ENCODE measurements at places on chromosomes 2 and 18.

DNA sequence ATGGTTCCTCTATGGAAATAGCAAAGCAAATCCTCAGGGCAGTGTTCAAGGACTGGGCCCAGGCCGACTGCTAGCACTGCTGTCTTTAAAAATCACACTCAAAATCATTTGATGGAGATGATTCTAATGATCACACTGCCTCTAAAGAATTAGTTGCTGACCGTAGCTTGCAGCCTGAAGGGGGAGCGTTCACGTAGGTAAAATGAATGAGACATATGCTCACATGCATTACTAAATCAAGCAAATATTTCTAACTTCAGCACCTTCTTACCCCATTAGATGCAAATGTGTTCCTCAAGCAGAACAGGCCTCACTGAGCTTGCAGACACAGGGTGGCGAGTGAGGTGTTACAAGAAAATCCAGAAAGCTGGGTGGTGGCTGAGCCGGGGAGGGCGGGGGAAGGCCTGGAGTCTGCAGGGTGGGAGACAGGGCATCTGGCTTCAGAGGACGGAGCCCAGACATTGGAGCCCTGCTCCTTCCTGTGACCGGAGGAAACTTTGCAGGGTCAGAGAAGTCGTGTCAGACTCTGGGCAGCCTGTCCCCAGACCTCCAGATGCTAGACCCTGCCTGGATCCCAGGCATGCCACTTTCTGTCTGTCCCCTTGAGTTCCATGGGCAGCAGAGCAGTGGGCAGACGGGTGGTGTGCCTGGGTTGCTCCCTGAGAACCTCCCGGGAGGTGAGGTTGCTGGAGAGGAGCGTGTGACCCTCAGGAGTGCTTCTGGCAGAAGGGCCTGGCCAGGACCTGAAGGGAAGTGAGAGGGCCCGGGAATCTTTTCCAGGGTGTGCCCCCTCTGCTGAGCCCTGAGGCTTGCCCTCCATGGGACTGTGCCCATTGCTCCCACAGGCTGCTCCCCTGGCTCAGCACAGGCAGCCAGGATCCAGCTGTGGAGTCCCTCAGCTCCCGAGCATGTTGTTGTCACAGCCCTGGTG is 7.1 kb upstream of the NPPC start:
- no peak for DNase-seq

DNA sequence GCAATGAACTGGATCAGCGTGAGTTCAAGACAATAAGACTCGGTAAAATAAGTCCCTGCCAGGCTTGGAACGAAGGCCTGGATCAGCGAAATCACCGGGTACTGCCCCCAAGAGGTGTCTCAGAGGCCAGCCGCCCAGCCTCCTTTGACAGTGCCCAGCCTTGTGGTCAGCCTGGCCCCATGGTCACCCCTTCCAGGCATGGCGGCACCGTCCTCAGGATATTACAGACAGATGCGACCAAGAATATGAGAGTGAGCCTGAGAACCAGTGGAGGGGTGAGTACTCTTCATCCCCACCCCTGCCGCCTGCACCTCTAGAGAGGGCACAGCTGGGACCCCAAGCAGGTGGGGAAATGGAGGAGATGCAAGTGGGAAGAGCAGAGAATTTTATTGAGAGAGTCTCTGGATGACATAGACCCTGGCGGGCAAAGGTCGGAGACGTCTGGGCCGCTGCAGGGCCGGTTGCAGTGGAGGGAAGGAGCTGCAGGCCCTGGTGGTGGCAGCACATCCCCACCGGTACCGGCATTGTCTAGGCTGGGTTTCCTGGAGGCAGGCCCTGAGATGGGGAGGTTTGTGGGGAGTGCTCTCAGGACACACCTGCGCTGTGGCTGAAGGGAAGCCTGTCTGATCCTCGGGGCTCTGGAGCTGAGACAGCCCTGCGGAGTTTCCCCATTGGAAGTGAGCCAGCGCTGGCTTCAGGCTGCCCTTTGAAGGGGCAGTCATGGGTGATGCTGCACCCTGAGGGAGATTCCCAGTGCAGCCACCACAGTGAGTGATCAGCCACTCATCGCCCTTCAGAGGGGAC is 190.0 kb downstream of the SEPTIN10 start:
- no peak for DNase-seq

- DNase-seq: no peak
Measured at GRCh38 chr2:17148407-17149145, 369.7 kb downstream of the RAD51AP2 start.

GRCh38 chr2:133044556-133044955 is 374.6 kb upstream of the LYPD1 start:
- no peak for DNase-seq

DNA sequence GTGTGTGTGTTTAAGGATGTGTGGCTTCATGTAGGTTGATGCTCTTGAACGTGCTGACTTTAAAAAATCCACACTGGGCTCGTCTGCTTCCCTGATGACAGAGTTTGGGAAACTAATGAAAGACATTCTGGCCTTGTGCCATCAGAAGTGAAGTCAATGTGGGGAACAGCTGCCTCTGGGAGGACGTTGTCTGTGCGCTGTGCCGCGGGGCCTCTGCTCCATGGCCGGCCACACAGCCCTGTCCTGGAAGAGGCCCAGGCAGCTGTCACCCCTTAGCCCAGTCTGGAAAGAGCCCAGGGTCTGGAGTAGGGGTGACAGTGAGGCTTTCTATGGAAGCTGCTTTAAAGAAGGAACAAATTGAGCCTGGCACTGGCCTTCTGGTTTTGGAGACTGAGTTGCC is 155.8 kb downstream of the SH3RF3 start:
- no peak for DNase-seq

- DNase-seq: no peak
Measured at GRCh38 chr2:70141212-70141901, 49.5 kb downstream of the C2orf42 start.

DNA sequence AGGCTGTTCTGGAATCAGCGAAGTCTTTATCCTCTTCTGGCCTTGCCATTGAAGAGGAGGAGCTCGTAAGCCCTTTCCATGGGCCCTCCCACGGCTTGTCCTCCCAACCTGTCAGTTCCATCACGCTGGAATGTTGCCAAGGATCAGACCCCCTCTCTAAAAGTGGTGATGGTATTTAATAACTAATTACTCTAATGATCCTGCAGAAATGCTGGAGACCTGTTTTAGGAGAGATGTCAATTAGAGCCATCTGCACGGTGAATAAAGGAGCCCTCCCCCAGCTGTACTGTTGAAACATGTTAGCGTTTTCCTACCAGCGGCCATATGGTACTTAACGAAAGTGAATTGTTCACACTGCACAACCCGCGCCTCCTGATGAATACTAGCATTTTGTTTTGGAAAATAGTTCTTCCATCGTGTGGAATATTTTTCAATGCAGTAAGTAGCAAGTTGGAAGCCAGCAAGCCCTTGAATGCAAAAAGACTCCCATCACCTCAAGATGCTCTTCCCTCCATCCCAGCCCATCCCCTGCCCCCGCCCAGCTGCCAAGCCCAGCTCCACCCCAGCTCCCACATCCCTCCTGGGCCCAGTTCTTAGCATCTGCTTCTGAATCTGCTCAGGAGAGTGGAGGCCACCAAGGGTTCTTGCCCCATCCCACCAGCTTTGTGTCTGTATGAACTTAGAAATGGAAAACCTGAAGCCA is 145.4 kb downstream of the KLHL29 start:
- no peak for DNase-seq

- no peak for DNase-seq
Measured at GRCh38 chr2:149236410-149236809, 94.0 kb upstream of the LYPD6 start.

GRCh38 chr2:43321446-43321845 is 95.0 kb upstream of the ZFP36L2 start:
- DNase-seq: no peak

DNA sequence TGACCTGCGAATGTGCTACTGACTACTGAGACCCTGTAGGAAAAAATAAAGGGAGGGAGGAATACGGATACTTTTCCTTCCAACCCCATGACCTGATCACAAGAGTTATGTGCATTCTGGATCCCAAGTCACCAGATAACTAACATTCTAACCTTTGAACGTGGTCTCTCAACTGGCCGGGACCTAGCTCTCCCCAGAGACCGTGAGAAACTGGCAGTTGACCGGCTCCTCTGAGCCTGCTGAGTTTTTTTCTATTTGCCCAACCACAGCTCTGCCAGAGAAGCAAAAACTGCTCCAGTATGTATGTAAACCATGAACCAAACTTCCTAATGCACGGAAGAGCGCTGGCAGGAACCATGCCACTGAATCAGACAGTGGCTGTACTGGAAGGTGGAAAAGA is 47.5 kb upstream of the PTMA start:
- no peak for DNase-seq

DNA sequence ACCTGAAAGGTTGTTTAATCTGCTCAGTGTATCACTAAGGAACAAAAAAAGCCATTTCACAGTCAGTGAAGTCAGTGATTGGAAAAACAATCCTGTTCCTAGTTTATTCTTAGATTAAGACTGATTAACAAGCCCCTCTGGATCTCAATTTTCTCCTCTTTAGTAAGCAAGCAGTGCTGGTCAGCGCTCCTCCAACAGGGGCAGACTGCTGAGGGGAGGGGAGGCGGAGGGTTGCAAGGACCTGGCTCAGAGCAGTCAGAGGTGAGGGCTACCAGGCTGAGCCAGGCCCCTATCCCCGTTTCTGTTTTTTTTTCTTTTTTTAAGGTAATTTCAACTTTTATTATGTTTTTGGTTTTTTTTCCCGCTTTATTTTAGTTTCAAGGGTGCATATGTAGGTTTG is 24.7 kb upstream of the KCNS3 start:
- DNase-seq: no peak

DNA sequence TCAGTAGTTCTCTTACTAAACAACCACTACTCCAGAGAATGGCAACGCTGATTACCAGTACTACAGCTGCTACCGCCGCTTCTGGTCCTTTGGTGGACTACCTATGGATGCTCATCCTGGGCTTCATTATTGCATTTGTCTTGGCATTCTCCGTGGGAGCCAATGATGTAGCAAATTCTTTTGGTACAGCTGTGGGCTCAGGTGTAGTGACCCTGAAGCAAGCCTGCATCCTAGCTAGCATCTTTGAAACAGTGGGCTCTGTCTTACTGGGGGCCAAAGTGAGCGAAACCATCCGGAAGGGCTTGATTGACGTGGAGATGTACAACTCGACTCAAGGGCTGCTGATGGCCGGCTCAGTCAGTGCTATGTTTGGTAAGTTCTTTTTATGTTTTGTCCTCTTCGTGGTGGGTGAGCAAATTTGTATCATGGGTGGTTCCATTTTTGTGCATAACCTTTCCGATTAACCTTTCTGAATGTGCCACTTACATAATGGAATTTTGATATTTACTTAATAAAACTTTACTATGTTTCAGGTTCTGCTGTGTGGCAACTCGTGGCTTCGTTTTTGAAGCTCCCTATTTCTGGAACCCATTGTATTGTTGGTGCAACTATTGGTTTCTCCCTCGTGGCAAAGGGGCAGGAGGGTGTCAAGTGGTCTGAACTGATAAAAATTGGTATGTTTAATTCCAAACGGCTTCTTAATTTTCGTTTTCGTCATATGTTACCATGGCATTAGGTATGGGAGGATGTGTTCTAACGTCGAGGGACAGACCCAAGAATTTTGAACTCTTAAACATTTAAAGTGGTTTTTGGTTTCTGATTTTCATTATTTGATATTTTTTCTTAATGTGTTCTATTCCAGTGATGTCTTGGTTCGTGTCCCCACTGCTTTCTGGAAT is 1.3 kb downstream of the SLC20A1 start:
- no peak for DNase-seq

DNA sequence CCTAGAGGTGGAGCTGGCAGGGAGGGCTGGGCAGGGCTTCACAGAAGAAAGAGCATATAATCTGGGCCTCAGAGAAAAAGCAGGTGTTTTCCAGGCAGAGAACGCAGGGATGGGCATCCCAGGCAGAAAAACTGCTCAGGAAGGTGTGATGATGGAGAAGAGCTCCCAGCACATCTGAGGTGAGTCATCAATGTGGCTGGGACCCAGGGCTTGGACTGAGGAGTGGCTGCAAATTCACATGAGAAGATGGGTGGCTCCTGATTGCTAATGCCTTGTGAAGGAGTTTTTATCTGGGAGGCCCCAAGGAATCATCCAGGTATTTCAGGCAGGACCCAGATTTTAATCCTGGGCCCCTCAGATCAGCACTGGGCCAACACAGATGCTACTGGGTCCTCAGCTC is 10.2 kb downstream of the IL1F10 start:
- no peak for DNase-seq

DNA sequence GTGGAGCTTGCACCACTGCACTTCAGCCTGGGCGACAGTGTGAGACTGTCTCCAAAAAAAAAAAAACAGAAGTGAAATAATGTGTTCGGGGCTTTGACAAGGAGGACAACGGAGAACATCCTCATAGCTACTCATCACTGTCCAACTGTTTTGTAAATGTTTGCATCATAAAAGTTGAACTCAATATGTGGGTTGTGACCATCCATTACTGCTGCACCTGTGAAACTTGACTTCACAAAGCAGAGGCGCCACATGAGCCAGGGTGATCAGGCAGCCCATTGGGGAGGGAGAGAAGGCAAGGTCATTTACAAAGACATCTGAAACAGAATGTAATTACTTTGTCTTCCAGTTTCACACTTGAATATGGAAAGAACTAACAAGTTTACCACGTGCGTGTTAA is 61.6 kb downstream of the LAMA1 start:
- no peak for DNase-seq

DNA sequence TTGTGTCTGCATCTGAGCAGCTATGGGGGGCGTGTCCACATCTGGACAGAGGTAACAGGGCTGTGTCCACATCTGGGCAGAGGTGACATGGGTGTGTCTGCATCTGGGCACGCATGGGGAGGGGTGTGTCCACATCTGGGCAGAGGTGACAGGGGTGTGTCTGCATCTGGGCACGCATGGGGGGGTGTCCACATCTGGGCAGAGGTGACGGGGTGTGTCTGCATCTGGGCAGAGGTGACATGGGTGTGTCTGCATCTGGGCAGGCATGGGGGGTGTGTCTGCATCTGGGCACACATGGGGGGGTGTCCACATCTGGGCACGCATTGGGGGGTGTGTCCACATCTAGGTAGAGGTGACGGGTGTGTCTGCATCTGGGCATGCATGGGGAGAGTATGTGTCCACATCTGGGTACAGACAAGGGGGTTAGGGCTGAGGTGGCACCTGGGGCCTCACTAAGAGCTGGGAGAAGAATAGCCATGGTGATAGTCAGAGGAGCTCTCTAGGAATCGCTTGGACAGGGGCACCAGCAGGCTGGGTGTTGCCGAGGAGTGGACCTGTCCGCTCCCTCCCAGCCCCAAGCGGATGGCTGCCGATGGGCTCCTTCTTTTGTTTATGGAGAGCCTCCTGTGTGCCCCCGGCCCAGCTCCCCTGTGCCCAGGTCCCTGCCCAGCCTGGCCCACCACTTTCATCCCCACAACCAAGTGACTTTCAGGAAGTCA is 177.8 kb downstream of the EIPR1 start:
- DNase-seq: no peak

All from cortex of kidney (tissue), 1 donor.